ENCODE measurements at places on chromosomes 13 and 19.

DNA sequence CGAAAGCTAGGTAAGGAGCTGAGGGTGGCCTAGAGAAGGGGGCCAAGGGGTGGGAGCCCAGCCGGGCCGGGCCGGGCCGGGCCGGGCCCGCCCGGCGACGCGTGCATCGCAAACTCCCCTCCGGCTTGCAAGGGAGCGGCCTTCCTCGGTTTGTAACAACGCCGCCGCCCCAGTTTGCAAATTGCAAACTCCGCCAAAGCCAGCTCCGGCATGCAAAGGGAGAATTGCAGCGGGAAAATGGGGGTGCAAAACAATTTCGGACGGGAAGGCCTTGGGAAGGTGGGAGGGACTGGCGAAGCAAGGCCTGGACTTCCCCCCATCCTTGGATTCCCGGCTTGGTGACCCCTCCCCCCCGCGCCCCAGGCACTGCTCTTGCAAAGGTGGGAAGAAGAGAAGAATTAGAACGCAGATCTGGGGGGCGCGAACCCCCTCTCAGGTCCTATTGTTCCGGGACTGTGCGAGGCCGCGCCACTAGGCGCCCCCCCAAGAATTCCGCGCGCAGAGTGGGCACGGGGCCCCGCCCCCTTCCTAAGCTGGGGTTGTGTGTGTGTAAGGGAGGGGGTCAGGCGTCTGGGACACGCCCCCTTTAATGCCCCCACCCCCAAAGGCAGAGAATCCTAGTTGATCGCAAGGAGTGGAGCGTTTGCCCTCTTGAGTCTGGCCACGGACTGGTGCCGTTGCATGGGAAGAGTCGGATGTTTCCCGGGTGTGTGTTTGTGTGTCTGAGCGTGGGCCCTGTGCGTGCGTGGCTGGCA lies 926 bp downstream of the PRR12 start:
- no peak for DNase-seq

DNA sequence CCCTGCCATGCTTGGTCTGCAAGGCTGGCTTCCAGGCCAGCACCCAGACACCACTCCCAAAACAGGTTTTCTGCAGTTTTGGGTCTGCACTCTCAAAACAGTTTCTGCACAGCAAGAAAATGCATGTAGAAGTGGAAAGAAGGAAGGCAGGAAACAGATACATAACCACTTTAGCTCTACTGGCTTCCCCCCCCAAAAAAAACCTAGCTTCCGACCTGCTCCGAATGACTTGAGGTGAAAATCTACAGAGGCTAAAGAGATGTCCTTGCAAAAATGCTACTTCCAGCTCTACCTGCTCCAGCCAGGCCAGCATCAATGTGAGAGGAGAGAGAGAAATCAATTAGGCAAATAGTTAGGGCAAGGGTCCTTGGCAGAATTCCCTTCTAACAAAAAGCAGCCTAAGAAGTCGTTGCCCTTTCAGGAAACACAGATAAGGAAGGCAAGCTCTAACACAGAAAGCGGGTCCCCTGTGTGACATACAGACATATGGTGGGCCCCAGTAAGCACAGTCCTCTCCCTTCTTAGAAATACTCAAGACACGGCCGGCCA lies 3.4 kb downstream of the C19orf12 start:
- DNase-seq = no peak

DNA sequence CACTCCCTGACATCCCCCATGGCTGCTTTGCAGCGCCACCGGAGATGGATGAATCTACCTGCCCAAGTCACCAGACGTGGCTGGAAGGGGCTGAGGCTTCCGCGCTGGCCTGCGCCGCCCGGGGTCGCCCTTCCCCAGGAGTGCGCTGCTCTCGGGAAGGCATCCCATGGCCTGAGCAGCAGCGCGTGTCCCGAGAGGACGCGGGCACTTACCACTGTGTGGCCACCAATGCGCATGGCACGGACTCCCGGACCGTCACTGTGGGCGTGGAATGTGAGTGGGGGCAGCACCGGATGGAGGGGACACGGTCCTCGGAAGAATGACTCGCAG lies 4.6 kb downstream of the ICAM5 start:
- no peak for DNase-seq

DNA sequence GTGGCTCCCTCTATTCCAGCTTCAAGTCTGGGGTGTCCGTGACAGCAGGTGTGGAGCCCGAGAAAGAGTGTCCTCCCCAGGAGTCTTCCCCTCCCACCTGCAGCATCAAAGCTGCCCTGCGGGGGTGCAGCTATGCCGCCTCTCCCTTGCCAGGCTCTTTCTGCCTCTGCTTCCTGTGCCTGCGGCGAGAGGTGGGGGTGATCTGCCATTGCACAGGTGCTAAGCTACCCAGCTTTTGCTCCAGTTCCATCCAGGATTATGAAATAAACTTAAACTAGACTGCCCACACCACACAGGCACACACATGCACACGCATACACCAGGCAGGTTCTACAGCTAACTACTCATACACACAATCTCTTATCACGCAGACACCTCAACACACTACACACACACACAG lies 104.7 kb upstream of the CLDN10 start:
- DNase-seq = no peak

GRCh38 chr13:36344886-36345437 lies 1.2 kb downstream of the SPART start:
- DNase-seq = no peak

- DNase-seq = no peak
These were observed 263.3 kb downstream of the SLITRK1 start for GRCh38 chr13:83618966-83619365.

DNA sequence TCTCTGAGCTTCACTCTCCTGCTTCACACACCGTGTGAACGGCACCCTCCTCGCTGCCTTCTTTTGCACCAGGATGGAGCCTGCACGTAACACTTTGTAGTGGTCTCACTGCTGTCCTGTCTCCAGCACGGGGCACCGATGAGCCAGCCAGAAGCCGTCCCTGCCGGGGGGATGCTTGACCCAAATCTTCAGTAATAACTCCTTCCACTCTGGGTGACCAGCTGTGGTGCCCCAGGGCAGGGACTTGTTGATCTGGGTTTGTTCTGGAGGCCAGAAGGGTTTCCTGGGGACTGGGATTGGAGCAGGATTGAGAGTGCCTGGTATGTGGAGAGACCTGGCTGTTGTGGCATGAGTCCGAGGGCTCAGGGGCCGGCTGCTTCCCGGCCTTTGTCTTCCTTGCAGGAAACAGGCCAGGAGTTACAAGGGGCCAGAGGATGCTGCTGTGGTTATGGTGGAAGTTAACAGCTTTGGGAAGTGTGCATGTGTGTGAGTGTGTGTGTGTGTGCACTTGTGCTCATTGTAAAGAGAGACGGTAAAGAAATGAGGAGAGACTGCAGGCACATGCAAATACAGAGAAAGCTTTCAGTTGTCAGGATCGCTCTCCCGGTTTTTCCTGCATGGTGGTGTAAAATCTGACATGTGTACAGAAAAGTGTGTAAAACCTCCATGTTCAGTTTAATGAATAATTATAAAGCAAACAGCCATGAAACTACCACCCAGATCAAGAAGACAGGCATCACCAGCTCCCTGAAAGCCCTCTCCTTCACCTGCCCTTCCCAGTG lies 18.9 kb downstream of the PAK4 start:
- no peak for DNase-seq
